Cardiac fibroblast (primary cell): ENCODE measurements at places on chromosomes 6 and 20.

DNA sequence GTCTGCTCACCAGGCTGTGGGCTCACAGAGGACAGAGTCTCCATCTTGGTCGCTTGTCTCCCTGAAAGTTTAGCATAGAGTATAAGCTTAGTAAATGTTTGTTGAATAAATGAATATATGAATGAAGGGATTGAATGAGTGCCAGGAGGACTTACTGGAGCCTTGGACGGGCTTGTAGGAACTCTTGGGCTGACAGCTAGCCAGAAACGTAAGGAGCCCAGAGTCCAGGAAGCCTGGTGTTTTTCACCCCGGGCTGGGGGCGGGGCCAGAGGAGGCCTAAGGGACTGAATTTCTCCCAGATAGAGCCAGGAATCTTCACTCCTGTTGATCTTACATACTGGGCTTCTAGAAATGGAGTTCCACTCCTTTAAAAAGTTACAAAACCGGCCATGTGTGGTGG lies 68.5 kb upstream of the SRSF6 start:
- peak; percentile 84 for DNase-seq

DNA sequence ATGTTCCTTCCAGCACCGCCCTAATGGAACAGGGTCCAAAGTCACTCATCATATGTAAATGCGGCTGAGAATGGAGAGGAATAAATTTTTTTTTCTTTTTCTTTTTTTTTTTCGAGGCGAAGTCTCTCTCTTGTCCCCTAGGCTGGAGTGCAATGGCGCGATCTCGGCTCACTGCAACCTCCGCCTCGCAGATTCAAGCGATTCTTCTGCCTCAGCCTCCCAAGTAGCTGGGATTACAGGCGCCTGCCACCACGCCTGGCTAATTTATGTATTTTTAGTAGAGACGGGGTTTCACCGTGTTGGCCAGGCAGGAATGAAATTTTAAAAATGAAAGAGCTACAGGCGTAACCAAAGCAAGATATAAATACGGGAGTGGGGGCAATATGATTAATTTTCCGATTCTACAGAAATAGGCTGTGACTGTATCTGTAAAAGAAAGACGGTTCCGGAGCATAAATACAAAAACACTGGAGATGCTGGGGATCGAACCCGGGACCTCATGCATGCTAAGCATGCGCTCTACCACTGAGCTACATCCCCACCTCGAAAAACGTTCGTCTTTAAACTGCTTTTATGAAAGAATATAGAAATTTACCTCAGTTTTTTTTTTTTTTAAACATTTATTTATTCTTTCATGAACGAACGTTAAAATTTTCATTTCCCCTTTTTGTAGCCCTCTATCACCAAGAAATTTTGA lies 132.2 kb downstream of the GPX5 start:
- DNase-seq: peak; percentile 73

DNA sequence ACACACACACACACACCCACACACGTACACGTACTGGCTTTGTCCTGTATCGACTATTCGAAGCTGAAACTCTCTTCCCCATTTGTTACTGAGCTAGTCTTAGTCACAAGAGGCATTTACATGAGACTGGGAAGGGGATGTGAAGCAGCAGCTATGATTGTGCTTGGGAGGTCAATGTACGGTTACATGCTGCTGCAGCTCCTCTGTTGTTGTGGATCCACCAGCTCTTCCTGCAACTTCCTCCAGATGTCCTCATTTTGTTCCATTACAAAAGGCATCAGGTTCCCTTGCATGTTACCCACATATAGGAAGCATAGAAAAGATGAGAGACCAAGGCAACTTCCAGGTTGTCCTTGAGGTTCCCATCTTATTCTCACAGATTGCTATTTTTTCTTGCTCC lies 612.4 kb upstream of the IMPG1 start:
- DNase-seq: no peak

DNA sequence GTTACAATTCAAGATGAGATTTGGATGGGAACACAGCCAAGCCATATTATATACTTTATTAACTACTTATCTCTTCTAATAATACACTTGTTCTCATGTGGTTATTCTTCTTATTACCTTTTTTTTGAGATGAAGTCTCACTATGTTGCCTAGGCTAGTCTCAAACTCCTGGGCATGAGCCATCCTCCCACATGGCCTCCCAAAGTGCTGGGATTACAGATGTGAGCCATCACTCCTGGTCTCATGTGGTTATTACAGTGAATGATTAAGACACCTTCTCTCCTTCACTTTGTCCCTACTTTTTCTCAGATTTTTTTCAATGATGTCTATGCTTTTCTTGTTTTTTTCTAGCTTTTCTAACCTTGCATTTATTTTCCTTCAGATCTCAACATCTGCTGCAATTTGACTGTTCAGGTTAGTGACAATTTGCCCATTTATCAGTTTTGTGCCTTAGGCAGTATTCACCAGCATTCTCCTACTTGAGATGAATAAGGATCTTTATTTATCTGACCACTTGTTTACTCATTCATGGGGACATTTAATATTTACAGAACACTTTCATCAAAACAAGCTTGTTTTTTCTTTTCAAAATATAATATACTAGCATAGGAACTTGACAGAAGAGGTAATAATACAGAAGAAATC lies 105.7 kb downstream of the SLC16A10 start:
- no peak for DNase-seq

- no peak for DNase-seq
These were observed 25.8 kb upstream of the ADGRF5 start for GRCh38 chr6:46947497-46947896.

DNA sequence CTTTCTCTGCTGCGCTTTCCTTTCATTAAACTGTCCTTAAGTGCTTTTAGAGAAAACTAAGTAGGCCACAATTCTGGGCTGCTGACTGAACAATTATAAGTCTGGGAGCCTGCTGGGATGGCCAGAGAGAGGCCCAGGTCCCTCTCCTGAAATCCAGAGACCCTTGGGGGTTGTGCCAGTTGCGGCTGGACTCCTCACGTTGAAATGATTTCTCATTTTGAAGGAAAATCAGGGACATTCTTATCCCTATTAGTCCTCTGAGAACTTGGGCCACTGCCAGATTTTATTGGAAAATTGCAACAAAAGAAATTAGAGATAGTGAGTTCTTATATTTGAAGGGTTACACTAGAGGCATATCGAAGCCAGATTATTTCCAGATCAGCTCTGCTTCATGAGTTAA lies 145.1 kb downstream of the CLIC5 start:
- peak; percentile 5 for DNase-seq

- DNase-seq: no peak
These were observed 59.8 kb downstream of the MRPL14 start for GRCh38 chr6:44067173-44068139.

- DNase-seq: no peak
These were observed 41.9 kb downstream of the ELOVL5 start for GRCh38 chr6:53306819-53307347.

GRCh38 chr20:50758469-50758868 lies 27.1 kb downstream of the PARD6B start:
- DNase-seq: no peak

DNA sequence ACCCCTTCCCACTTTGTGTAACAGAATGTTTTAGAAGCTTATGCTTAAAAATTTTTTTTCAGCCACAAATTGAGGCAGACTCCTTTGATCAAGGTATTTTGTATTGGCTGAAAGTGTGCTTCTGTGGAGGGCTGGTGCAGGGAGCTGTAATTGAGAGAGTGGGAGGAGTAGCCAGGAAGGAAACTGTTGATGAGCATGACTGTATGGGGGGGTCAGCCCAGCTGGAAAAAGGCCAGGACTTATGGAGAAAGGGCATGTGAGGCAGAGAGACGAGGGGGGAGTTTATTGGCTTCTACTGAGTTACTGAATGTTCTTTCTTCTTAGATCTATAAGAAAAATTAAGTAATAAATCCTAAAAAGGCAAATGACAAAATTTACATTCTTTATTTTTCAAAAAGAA lies 13.4 kb downstream of the RFPL4B start:
- peak; percentile 52 for DNase-seq

DNA sequence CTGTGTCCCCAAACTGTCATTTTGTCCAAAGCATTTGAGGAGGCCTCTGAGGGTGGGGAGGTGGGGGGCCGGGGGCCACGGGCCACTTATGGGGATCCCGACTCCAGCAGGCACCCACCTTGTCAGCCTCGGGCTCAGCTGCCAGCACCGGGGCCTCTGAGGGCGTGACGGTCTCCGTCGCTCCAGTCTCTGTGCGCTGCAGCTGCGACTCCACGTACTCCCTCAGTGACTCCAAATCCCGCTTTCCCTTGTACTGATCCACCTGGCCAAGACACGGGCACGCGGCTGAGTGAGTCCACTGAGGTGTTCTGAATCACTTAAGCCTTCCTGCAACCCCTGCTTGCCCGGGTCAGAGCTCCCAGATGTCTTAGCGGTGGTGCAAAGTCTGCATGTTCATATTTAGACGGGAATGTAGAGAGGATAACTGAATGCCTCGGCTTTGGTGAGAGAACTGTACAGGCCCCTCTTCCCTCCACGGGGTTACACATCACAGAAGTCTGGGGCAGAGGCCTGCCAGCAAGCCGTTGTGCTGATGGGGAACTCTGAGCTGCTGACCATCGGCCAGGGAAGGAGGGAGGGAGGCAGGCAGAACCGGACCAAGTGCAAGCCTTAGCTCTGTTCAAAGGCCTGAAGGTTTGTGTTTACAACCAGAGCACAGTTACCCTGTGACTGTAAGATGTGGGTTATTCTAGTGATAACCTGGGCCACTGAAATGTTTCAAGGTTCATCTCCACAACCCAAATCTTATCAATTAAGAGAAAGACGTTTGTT lies 21.8 kb downstream of the TXNDC5 start:
- no peak for DNase-seq

DNA sequence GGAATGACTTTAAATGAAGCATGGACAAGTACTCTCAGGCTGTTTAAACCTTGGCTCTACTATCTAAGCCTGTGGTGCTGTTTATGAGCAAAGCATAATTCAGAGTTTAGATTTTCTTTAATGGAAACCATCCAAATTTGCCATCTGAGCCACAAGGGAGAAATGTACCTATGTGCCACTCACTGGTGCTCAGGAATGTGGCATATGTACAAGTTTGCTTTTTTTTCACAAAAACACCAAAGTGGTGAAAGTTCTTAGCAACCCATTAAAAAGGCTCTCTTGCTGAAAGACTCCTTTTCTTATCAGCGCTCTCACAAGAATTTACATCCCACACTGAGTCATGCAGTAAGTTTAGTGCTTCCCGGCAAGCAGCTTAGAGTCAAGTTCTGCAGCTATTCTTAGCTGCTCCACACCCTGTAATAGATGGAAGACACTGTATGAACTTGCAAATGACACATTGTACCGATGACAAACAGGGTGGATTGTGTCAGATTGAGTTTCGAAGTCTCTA lies 57.3 kb upstream of the MLIP start:
- peak; percentile 82 for DNase-seq

- no peak for DNase-seq
These were observed 11.7 kb upstream of the SULF2 start for GRCh38 chr20:47796971-47797370.

- no peak for DNase-seq
These were observed 92.7 kb downstream of the AGPAT4 start for GRCh38 chr6:161181121-161181520.

DNA sequence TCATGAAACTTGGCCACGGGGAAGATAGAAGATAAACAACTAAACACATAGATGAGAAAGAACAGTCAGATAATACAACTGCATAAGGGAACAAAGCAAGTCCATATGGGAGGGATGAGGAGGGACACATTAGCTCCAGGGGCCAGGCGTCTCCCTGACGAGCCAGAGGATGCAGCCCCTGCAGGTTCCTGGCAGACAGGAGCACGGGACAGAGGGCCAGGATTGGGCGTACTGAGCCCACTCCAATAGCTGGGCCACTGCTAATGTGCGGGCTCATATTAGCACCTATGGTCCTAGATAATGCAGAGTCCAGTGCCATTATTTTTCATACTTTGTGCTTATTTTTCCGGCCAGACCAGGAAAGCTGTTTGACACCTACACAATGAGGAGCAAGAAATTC lies 182.9 kb downstream of the ANKRD60 start:
- no peak for DNase-seq

- DNase-seq: peak; percentile 88
These were observed 1.7 kb downstream of the NUDT3 start for GRCh38 chr6:34390531-34391472.

DNA sequence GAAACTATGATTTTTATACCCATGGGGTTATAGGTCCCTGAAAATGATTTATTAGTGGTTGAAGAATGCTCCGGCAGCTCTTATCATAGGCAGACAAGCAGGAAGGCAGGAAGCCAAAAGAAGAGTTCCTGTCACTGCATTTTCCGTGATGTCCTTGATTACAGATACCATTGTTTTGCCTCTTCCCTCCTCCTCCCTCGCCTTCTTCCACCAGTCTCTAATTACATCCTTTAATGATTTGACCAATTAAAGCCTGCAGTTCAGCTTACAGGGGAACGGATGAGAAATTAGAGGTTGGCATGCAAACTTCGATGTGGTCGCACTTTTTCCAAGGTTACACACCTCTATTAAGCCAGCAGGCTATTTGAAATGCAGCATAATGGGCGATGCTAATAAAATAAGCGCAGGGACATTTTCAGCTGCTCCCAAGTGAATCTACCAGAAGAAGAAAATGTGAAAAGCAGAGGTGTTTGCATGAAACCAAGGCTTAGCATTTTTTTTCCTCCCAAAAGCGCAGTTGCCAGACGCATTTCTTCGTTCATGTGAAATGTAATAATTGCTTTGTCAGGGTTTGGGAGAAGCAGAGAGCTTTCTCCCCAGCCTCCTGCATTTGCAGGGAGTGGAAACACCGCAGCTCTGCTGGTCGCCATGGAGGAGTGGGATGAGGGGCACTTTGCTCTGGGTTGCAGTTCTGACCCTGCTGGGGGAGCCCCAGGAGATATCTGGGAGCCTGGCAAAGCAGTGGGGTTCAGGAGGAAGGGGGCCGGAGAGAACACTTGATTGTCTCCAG lies 6.0 kb downstream of the NOX3 start:
- DNase-seq: no peak

DNA sequence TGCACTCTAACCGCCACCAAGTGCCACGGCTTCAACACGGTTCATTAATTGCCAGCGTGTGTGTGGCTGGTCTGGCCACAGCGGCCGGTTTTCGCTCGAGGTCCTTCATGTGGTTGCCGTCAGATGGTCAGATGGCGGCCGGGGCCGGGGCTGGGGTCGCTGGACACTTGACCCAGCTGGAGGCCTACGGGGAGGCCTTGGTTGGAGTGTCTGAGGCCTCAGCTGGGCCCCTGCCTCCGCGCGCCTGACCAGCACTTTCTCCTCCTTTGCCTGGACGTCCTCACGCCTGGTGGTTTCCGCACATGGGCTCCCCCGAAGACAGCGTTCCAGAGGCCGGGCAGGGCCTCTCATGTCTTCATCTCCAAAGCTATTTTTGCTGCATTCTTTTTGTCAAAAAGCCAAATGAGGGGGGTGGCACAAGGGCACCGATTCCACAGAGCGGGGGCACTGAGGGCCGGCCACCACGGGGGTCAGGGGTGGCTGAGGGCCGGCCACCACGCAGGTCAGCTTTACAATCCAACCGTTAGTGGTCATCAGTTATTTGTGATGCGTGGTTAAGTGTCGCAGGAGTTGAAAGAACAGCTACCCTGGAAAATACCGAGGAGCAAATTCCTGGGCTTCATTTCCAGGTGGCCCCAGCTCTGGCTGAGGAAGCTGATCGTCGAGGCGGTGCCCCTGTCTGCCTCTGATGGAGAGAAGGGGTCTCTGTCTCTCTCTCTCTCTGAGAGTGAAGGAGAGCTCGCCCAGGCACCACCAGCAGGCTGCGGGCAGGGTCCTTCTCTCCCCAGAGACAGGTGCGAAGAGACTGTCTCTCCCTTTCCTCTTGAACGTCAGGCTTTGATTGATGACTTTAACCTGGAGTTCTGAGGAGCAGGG lies 50.5 kb upstream of the FRMD1 start:
- no peak for DNase-seq

GRCh38 chr20:57266291-57267157 lies at the start of gene BMP7:
BMP7 (minus strand) TSS chr20:57266641; CDS start chr20:57266122, 519 bp downstream.
- no peak for DNase-seq

GRCh38 chr6:34792605-34793500 lies 970 bp downstream of the BLTP3A start:
- peak; percentile 75 for DNase-seq
